Endothelial cell of coronary artery (primary cell): ENCODE measurements at places on chromosomes 2 and 18. TPM values are rescaled to one million over a fixed set of nuclear protein-coding genes. Genes with fewer than 3 reads are reported as not detected.

SLC5A7 gene
- total RNA-seq = not detected in 2 replicates

ESPNL gene
- total RNA-seq = 0.09 TPM in 1 of 2 replicates, not detected in the other

KCNJ3 gene
- not detected in 2 replicates for total RNA-seq

VIT gene
- 0.09 and 0.90 TPM in 2 replicates for total RNA-seq

RANBP2 gene
- total RNA-seq = 74.9 and 83.9 TPM in 2 replicates

DCDC2C gene
- total RNA-seq = not detected in 2 replicates

CCDC74B gene
- total RNA-seq = 0.72 and 0.85 TPM in 2 replicates

SGPP2 gene
- total RNA-seq = not detected in 2 replicates

MAP2 gene
- total RNA-seq = 8.8 and 9.2 TPM in 2 replicates

IL36A gene
- total RNA-seq = 0.09 TPM in 1 of 2 replicates, not detected in the other
